ENCODE measurements at places on chromosomes 16 and 17.

DNA sequence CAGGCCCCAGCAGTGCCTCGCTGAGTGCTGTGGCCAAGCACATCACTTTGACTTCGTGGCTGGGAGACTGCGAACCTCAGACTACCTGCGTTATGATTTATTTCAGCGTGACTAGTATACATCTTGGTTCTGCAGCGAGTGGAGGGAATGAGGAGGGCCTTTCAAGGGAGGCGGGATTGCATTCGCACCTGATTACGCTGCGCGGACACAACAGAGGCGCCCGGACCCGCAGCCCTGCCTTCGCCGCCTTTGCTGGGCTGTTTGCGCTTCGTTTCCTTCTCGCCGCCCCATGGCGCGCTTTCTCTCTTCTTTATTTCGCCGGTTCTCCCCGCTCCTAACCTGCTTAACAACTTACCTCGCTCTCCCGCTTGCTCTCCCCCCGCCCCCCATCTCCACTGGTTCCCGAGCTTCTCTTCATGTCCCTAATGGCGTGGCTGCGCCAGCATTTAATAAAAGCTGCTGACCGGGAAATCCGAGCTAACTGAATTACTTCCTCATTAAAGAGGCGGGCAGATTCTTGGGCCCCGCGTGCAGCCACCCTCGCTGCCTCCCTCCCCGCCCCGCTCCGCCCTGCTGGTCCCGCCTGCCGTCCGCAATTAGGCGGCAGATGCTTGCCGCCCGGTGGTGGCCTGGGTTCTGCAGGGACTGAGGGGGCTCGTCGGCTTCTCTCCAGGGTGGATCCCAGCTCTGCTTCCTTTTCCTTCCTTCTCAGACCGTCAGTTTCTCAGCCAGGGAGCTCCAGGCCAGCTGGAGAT lies 257.6 kb upstream of the SDK2 start:
- peak; percentile 65 for DNase-seq

GRCh38 chr16:15880434-15881308 lies 7.7 kb downstream of the CEP20 start:
- DNase-seq, result no peak

DNA sequence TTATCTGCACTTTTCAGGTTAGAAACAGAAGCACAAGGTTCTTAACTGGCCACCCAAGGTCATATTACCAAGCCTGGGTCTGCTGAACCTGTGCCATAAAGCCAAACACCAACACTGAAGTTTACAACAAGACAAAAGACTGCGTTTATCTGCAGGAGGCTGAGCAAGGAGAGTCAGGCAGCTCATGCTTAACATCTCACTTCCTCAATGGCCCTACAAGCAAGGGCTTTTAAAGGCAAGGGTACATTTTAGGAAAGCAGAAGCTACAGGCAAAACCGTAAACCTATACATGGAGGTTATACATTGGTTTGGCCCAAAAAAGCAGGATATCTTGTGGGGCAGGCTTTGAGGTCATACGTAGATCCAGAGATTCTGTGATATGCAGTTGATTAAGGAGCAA lies 91.2 kb downstream of the GNAO1 start:
- no peak for DNase-seq

DNA sequence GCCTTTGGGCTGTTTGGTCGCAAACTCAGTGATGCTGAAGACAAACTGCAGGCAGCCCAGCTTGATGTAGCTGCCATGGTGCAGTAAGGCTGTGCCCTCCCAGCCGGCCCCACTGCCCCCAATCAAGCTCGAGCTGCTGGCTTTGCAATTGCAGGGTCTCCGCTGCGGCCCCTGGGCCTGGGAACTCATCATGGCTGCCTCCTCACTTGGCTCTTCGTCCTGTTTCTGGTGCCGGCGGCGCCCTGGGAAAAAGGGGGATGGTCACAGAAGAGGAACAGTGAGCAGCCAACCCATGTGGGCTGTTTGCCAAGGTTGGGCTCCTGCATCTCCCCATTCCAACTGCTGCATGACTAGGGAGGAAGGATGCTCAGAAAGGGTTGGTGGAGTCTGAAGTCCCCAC lies 3.4 kb upstream of the DHRS13 start:
- DNase-seq, result no peak

GRCh38 chr16:27748868-27749546 lies 199.1 kb downstream of the KATNIP start:
- peak; percentile 31 for DNase-seq

- no peak for DNase-seq
Observed at GRCh38 chr16:84561291-84561690, 56.6 kb downstream of the COTL1 start.

Measured in H1 (cell line).